ENCODE measurements at places on chromosomes 1 and 21. TPM values are rescaled to one million over a fixed set of nuclear protein-coding genes. Genes with fewer than 3 reads are reported as not detected.
A peak's percentile ranks its signal among the peaks of the same experiment; 100 is the strongest.

DNA sequence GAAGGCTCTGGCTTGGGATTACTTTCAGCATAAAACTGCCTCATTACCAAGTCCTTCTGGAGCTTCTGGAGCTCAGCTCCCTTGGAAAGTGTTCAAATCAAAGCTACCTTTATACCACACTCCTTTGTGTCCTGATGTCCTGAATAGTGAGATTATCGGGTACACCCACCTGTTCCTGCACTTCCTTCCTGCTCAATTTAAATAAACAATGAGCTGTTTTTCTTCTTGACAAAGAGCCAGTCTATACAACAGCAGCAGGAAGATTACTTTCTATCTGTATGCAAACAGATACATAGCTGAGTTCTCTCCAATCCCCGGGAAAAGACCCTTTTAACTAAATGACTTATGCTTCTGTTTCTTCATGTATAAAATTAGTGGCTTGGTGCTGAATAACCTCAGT, 258.0 kb upstream of the FMN2 start:
- DNase-seq = no peak

Gene TMPRSS3
- not detected for total RNA-seq

Gene C1orf141
- total RNA-seq = not detected

Gene EVI5
- total RNA-seq = 19.8 TPM

DNA sequence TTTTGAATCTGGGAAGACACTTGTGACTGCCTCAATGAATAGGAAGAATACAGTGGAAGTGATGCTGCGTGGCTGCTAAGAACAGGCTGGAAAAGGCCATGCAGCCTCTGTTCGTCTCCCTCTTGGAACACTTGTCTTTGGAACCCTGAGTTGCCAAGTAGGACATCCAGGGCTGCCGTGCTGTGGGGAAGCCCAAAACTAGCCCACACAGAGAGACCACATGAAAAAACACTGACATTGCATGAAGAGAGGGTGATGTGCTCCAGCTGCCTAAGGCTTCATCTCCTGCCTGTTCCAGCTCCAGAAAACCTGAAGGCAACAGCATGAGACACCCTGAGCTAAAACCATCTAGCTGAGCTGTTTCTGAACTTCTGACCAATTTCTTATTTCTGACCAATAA, 61.1 kb upstream of the GNG4 start:
- DNase-seq = no peak

DNA sequence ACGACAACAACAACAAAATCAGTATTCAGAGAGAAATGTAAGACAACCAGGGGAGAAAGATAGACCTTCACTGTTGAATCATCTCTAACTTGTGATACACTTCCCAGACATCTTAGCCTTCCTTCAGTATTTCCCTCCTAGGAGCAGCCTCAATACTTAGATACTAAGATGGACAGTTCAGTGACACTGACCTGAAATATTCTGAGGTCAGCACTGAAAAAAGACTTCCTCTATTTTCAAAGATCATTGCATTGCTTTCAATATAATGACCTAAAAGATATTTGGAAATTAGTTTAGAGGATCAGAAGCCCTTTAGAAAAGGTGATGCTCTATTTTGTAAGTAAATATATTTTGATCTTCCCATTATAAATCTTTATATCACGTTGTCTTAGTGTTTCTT, 101.0 kb downstream of the MRPL39 start:
- no peak for DNase-seq

DNA sequence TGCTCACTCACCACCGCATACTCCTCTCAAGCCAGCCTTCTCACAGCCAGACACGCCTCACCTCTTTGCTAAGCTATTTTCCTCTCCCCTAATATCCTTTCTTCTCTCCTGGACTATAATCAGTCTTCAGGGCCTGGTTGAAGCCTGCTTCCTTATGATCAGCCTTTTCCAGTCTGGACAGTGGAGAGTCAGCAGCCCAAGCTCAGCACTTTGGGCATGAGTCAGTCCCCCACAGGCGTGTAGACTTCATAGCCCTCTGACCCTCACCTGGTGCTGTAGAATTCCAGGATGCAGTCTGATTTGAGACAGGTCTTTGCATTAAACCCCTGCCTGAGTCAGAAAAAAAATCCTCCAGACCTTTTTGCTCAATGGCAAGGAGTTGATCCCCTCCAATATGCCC, 2.5 kb downstream of the HPCAL4 start:
- no peak for DNase-seq

DNA sequence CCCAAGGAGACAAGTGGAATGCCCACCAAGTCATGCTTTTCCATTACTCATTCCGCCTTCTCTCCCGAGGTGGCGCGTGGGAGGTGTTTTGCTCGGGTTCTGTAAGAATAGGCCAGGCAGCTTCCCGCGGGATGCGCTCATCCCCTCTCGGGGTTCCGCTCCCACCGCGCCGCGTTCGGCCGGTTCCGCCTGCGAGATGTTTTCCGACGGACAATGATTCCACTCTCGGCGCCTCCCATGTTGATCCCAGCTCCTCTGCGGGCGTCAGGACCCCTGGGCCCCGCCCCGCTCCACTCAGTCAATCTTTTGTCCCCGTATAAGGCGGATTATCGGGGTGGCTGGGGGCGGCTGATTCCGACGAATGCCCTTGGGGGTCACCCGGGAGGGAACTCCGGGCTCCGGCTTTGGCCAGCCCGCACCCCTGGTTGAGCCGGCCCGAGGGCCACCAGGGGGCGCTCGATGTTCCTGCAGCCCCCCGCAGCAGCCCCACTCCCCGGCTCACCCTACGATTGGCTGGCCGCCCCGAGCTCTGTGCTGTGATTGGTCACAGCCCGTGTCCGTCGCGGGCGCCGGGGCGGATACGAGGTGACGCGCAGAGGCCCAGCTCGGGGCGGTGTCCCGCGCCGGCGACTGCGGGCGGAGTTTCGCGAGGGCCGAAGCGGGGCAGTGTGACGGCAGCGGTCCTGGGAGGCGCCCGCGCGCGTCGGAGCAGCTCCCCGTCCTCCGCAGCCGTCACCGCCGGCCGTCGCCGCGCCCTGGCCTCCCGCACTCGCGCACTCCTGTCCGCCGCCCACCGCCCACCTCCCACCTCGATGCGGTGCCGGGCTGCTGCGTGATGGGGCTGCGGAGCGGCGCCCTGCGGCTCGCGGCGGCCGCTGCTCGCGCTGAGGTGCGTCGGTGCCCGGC, at the start of gene KIF1B:
TSS of gene KIF1B (plus strand) at position 666 of the 906 bp plus-strand sequence. CDS start 21,759 bp downstream, outside the sequence.
- peak; percentile 99 for DNase-seq

DNA sequence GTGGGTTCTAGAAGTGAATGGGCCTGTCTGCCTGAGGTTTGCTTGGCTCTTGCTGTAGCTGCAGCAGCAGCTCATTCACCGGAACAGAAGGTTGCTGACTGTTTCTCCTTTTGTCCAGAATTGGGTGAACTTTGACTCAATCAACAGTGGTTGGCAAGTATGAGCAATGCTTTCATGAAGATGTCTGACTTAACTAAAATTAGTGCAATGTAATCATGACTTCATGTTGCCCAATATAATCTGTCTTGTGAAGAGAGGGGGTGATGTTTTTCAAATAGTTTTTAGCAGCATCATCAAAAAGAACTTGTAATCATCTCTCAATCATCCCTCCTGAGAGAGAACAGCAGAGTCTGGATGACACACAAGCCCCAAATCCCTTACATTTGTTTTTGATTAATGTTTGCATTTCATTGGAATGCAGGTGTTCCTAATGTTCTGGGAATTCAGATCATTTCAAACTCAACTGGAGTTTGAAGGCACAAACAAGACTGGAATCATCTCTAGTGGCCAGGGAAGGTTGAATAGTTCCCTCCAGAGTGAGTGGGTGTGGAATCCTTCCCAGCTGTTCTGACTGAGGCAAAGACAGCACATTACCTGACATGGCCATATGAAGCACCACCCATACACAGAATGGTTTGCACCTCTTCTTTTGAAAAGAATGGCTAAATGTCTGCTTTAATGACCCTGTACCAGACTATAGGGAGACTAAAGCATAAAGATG, 82.9 kb downstream of the HLX start:
- DNase-seq = no peak

DNA sequence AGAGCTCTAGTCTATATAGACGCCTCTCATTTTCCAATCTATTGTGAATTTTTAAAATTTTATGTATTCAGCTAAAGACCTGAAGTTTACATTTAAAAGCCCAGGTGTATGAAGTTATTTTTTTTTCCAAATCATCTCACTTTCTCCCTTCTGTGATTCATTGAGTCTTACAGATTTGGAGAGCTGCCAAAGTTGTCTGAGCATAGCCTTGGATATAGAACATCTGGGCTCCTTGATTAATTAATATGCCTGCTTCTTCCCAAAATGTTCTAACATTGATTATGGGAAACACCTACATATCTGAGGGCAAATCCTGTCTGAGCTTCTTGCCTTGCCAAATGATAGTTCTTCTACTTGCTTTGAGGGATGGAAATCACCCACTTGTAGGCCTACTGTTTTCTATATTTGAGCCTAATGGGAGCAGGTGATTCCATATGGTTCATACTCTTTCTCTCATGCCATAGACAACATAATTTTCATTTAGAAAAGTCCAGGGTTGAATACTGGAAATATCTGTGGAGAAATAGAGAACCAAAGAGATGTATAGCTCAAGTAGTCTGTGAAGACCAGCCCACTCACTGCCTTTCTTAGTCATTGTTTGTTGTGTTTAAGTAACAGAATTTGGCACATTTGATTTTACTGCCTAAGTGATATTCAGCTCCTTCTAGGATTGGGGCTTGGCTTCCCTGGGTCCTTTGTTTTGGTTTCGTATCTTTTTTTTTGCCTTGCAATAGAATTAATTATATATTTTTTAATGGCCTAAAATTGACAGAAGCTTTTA, 46.2 kb downstream of the MACF1 start:
- DNase-seq = no peak

- DNase-seq = no peak
Measured at GRCh38 chr1:92291372-92291999, 7.3 kb downstream of the GLMN start.

DNA sequence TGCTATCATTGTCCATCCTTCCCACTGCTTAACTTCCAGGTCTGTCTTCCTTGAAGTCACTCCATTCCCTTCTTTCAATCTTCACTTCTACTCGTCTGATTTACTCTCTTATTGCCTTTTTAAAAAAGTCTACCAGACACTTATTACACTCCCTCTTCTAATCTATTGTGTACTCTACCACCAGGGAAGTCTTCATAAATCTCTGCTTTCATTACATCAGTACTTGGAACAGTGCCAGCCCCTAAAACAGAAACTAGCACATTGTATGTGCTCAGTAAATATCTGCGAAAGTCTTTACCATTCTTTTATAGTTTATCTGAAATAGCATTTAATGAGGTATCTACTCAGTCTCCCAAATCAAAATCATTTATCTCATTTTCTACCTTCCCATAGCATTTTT, 236.4 kb downstream of the USH2A start:
- no peak for DNase-seq

- DNase-seq = no peak
Measured at GRCh38 chr1:152866321-152866720, 6.5 kb downstream of the LCE7A start.

DNA sequence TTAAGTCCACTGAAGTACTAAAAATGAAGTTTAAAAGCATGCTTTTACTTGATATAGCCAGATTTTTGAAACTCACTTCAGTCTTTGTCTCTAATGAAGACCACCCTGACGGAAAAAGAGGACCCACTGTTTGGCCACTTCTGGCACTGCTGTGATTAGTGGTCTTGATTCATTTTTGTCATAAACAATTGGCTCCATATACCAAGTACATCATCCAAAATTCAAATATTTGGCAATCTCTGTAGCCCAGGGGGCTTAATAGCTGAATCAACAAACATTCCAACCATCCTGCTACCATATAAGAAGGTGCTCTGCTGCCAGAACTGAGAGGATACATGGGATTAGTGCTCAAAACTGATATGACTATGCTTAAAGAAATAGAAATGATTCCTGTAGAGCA, 156.0 kb downstream of the COL24A1 start:
- no peak for DNase-seq

DNA sequence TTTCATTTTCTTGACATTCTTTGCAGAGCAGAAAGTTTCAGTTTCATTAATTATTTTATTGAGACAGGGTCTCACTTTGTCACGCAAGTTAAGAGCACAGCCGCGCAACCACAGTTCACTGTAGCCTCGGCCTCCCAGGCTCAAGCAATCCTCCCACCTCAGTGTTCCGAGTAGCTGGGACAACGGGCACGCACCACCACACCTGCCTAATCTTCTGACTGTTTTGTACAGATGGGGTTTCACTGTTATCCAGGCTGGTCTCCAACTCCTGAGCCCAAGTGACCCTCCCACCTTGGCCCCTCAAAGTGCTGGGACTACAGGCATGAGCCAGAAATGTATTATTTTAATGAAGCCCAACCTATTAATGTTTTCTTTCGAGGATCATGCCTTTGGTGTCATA, 3.0 kb upstream of the SPATC1L start:
- no peak for DNase-seq

GRCh38 chr1:183869230-183869629, 64.3 kb downstream of the RGL1 start:
- no peak for DNase-seq

All from ascending aorta (tissue), 2 donors.